ENCODE measurements at places on chromosomes 4 and X.

GRCh38 chrX:129585691-129586090, 45.6 kb downstream of the OCRL start:
- DNase-seq: no peak

- DNase-seq: no peak
These were observed 157.3 kb downstream of the AASDH start for GRCh38 chr4:56229947-56230346.

DNA sequence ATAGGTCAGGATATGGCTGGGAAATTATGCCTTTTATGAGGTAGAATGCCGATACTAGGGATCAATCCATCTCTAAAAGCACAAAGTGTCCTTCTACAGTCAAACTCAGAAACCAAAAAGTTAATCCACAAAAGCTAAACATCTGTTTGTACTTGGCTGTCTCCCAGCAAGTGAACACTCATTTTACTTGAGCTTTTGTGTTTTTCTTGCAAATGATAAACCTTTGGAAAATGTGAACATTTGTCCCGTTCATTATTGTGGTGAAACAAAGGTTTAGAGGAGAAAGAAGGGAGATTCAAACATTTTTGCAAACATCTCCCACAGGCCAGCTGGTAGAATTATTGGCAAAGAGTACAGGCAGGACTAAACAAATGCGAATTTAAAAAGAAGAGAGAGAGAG, 300.6 kb upstream of the SPANXN1 start:
- no peak for DNase-seq

GRCh38 chrX:130981836-130982235, 76.3 kb upstream of the ARHGAP36 start:
- DNase-seq: no peak

- no peak for DNase-seq
These were observed 93.7 kb downstream of the MXRA5 start for GRCh38 chrX:3252744-3253143.

DNA sequence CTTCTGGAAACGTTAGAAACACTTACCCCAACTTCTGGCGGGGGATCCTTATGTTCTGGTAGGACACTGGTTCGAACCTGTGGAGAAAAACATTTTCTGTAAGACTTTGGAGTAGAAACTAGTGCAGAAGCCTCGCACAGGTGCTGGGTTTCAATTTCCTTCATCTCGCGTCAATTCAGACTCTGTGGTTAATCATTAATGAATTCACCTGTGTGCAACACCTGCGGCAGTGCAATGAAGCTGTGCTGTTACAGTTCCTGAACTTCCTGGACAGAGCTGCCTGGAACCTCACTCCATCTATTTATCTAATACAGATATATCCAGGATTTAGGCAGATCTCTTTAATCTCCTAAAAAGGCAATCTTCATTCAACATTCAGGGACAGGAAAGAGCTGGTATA, 531.4 kb downstream of the INPP4B start:
- no peak for DNase-seq

GRCh38 chr4:184513802-184514120, 39.4 kb upstream of the IRF2 start:
- no peak for DNase-seq

Measured in cortex of kidney (tissue), 1 donor.